ENCODE measurements at places on chromosomes 5 and 9.

- no peak for DNase-seq
Measured at GRCh38 chr9:110443146-110443865, 105.6 kb upstream of the TXNDC8 start.

- no peak for DNase-seq
Measured at GRCh38 chr5:174428895-174429294, 295.5 kb upstream of the MSX2 start.

- DNase-seq = no peak
Measured at GRCh38 chr5:142445266-142445665, 120.4 kb upstream of the SPRY4 start.

DNA sequence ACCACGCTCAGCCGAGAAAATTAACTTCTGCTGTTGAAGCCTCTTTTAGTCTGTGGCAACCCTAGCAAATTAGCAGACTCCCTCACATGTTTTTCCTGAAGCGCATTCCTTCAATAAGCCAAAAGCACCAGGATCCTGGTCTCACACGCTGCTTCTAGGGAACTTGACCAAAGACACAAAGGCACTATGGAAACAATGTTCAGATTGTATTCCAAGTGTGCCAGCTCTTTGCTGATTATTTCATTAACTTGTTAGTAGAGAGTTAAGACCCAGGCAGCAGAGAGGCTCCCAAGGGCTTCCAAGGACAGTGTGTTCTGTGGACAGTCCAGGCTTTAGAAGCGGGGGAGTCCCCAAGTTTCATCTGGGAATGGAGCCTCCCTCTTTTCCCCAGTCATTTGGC, 94.4 kb upstream of the BASP1 start:
- no peak for DNase-seq

- DNase-seq = no peak
Measured at GRCh38 chr5:17477043-17477442, 21.0 kb upstream of the TAF11L2 start.

Data from NCI-H774 (cell line).